ENCODE measurements at places on chromosomes 13 and 19.

GRCh38 chr13:110644892-110645521, 29.7 kb downstream of the NAXD start:
- DNase-seq, result peak; percentile 71

DNA sequence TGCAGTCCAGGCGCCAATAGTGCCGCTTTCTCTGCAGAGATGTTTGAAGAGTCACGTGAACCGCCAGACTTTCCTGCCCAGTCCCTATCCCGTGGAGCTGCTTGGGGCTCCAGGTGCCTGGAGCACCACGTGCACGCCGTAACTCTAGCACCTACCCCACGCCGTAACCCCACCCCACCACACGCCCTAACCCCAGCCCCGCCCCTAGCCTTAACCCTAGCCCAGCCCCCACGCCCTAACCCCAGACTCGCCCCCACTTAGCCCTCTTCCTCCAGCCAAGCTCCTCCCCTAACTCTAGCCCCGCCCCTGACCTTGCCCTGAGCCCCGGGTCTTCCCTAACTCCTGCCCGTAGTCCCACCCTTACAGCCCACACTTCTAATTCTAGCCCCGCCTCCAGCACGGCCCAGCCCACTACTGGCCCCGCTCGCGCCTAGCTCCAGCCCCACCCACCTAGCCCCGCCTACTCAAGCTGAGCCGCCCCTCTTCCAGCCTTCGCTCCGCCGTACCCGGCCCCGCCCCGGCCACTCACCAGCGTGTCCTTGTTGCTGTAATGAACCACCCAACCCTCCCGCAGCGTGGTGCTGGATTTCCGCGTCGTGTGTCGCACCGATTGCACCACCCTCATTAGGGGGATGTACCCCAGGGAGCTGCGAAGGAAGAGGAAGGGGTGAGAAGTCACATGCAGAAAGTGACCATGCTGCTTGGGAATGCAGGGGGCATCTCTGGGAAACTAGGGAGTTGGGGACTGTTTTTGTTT, 19.5 kb downstream of the PRKD2 start:
- DNase-seq, result no peak

GRCh38 chr19:58181902-58182576, 822 bp upstream of the ZNF274 start:
- peak; percentile 1 for DNase-seq

DNA sequence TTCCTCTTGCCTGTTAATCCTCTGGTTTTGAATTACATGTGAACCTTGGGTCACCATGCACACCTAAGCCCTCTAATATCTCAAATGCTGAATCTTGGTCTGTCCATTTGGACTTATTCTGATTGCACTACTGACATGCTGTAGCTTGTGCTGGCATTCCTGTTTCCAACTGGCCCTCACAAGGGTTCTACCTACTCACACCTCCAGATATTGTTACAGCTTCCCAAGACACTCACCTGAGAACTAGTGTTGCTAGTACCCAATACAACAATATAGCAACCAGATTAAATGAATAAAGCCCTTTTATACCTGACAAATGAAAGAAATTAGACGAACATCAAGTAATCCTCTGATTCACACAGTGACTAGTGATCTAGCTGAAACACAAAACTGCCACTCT, 16.6 kb downstream of the TEX30 start:
- no peak for DNase-seq
